GM23248 (cell line): ENCODE measurements at places on chromosomes 5 and 9. TPM values are rescaled to one million over a fixed set of nuclear protein-coding genes. Genes with fewer than 3 reads are reported as not detected.
A peak's percentile ranks its signal among the peaks of the same experiment; 100 is the strongest.

DNA sequence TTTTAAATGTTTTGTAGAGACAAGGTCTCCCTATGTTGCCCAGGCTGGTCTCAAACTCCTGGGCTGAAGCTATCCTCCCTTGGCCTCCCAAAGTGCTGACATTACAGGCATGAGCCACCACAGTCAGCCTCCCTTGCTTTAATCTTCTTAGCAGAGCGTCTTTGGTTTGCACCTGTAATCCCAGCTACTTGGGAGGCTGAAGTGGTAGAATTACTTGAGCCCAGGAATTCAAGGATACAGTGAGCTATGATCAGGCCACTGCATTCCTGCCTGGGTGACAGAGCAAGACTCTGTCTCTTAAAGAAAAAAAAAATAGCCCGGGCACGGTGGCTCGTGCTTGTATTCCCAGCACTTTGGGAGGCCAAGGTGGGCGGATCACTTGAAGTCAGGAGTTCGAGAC lies 27.8 kb downstream of the UBE2D2 start:
- no peak overlapping the region for H3K4me3 ChIP-seq
- no peak for DNase-seq
- peaks cover 5% of the 10 kb centered on the region for H3K4me1 ChIP-seq
- no peaks in the 10 kb centered on the region for H3K27me3 ChIP-seq
- no peaks in the 10 kb centered on the region for H3K36me3 ChIP-seq

Gene GABRA6
- not detected in 2 replicates for polyA plus RNA-seq

DNA sequence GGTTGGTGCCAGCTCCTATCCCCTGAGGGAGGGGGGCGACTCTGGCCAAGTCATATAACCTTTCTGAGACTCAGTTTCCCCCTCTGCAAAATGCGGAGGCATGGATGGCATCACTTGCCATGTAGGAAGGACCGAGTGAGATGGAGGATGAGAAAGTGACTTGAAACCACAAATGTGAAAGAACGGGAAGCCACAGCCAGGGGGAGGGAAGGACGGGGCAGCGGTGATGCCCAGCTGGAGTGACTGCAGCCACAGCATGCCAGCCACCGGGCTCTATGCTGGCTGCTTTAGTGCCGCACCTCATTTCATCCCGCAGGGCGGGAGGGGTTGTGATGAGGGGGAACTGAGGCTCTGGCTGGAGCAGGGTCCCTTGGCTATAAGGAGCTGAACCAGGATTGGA lies 74.5 kb downstream of the HMCN2 start:
- DNase-seq: peak; percentile 24
- H3K4me3 ChIP-seq: no peak overlapping the region
- H3K27me3 ChIP-seq: 0 out of 2 replicates have a peak, but pooled peaks cover 4% of the 10 kb centered on the region
- H3K36me3 ChIP-seq: no peaks in the 10 kb centered on the region

GRCh38 chr5:172319708-172320441 lies 36.3 kb upstream of the UBTD2 start:
- H3K36me3 ChIP-seq: no peaks in the 10 kb centered on the region
- peaks cover 5% of the 10 kb centered on the region; the same call in 1 of the 2 replicates for H3K4me1 ChIP-seq
- H3K27me3 ChIP-seq: no peaks in the 10 kb centered on the region
- H3K27ac ChIP-seq: no peak overlapping the region

DNA sequence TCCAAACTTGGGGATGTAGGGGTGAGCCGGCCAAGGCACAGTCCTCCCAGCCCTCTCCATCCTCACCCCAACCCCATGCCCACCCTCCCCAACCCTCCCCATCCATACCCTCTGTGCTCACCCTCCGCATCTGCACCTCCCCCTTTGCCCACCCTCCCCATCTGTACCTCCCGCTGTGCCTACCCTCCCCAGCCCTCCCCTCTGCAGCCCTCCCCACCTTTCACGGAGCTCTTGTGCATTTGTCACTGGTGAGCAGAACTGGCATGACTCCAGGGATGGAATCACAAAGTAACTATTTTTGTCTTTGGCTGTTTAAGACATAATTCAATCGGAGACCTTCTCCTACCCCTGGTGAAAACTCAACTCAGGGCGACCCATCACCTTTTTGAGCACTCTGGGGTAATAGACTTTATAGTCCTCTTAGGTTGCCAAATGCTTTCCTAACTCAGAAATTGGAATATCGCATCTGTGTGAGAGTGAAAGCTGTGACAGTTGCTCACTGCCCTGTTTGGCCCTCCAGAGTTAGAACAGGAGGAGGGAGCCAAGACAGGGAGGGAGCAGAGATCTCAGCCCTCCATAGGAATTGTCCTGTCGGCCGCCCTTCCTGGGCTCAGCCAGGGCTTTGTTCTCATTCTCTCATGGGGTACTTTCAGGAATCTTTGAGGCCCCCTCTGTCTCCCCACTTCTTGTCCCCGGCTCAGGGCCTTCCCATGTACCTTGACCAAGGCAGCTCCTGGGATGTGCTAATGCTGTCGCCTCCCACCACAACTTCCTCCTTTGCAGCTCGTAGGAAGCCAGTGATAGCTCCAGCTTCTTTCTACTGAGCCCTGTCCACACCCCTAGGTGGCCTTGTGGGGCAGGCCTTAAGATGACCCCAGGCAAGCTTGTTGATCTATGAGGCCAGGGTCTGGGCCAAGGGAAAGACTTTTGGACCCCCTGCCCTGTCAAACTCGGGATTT lies 36.2 kb downstream of the OTULIN start:
- no peaks in the 10 kb centered on the region for H3K36me3 ChIP-seq
- no peak for DNase-seq
- no peak overlapping the region for H3K4me3 ChIP-seq
- H3K27me3 ChIP-seq: no peaks in the 10 kb centered on the region

Gene IGFBPL1
- 0.34 and 0.35 TPM in 2 replicates for polyA plus RNA-seq
